ENCODE measurements at places on chromosomes 2 and 18.

GRCh38 chr2:858646-859045 lies 92.0 kb upstream of the SNTG2 start:
- DNase-seq = no peak

DNA sequence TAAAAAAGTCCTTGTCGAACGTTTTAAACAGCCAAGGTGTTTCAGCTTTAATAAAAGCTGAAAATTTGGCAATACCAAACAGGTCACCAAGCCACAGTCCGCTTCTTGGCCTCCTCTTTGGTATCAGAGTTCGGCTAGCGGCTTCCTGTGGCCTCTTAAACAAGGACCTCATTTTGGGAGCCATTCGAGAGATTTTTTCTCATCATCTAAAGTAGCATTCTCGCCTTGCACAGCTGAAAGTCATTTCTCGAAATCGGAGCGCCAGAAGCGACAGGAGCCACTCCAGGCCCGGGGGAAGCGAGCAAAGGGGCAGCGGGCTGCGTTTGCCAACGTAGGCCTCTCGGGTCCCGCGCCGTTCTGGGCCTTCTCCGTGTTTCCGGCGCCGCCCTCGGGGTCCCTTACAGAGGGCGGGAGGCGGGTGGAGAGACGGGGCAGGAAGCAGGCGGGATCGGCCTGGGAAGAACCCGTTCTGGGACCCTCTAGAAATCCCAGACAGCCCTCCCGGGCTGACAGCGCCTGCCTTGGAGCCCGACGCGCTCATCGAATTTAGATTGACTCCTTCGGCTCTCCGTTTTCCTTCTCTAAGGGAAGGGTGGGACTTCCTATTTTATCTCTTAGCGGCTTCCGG lies 522 bp upstream of the ZNF407 start:
- peak; percentile 46 for DNase-seq

GRCh38 chr2:118942031-118942430 lies at the start of gene MARCO:
MARCO (plus strand) TSS chr2:118942194; CDS start chr2:118942301, 107 bp downstream.
- no peak for DNase-seq

- DNase-seq = no peak
Observed at GRCh38 chr2:43228756-43229659, 2.6 kb upstream of the ZFP36L2 start.

DNA sequence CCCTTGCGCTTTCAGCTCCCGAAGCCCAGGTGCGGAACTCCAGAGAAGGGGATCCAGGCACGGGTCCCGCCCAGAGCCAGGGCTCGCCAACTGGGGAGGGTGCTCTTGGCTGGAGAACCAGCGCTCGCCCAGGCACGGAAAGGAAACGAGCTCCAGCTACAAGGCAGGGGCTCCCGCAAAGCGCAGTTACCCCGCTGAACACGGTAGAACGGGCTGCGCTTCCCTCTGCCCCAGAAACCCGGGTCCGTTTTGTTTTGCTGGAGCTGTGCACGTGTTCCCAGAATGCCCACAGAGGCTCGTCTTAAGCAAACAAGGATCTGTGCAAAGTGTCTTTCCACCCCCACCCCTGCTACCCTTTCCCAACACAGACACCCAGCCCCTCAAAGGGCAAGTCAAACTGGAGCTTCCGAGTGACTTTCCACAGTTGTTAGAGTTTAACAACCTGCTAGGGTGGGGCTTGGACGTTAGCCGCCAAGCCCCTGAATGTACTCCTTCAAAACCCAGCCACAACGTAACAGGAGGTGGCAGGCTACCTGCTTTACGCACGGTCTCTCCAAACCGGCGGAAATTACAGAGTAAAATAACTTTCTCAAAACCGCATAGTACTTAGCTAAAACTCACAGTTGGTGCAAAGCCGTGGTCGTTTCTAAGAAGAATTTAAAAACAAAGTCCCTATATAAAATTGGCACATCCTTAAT lies 775 bp downstream of the RNF125 start:
- peak; percentile 13 for DNase-seq

- no peak for DNase-seq
Observed at GRCh38 chr2:237581751-237582746, 8.5 kb downstream of the RAB17 start.

DNA sequence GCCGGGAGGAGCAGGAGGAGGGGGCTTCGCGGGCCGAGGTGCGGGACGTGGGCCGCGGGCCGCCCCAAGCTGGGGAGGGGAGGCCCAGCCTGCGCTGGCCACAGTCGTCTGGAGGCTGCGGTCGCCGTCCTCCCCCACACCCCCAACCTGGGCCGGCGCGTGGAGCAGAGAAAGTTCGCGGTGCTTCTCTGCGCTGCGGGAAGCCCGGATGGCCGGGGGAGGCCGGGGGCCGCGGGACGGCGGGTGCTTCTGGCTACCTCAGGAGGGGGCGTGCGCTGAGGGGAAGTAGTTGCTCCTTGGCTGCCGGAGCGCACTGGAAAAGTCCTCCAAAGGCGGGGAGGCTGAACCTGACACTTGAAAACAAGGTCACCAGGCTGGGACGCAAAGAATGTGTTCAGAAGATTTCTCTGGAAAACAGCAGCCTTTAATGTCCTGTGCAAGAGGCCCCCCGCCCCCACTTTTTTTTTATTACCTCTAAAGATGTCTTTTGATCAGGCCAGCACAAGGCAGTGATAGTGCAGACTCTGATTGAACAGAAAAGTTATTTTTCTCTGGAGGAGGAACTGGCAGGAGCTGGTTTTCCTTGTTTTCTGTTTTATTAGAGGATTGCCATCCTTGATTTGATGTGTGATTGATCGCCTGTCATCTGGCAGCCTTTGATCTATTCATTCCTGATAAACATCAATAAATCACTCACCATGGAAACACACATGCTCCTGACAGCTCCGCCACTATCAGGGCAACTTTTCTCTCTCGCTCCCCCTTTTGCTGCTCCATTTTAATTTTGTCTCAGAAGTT lies 1.6 kb downstream of the TSHZ1 start:
- DNase-seq = peak; percentile 20

- no peak for DNase-seq
Observed at GRCh38 chr18:37252342-37252741, 313.3 kb downstream of the CELF4 start.

DNA sequence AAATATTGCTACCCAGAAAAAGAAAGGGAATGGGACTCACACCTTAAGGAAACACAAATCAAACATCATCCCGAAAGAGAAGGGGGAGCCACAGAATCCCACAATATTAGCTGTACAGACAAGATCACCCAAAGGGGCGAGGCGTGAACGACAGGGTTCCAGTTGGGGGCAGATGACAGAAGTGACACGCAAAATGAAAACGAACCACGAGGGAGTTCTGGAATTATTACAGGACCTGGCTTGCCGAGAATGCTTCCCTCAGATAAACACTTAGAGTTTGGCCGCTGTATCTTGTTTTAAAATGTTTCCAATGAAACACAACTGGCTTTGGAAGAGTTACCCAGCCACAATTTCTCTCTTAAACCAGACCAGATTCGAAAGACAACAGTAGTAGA lies 60.4 kb downstream of the C2orf76 start:
- DNase-seq = no peak

DNA sequence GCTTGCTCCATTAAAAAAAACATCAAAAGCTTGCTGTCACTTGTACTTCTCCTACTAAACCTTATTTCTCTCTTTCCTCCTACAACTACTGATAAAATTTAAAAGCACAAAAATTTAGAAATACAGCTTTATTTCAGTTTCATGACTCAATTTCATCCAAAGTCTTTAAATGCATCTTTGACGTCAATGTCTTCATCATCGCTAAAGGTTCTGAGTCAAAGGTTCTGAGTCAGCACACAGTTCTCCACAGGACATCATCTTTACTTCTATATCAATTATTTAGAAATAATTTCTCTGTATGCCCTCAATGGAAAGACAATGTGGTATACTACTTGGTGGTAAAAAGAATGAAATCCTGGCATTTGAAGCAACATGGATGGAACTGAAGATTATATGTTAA lies 163.9 kb upstream of the DNMT3A start:
- no peak for DNase-seq

DNA sequence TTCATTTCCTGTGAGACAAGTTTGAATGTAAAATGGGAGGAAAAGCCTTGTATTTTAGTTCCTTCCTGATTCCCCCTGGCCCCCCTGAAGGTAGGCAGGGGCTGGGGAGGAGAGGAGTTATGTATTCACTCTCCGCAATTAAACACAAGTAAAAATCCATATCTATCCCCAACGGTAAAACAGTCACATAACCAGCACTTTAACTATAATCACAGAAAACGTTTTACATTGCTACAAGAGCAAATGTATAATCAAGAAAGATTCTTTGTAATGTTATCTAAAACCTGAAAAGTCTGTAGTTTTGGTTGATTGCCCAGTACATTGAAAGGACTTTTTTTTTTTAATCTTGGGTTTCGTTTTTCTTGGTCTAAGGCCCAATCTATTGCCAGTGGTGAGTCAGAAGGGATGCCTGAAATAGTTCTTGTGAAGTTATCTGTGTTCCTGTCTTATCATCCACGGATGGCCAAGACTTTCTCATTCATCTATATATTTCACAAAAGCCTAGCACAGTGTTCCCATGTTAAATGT lies 34.5 kb upstream of the CCNYL1 start:
- no peak for DNase-seq

- DNase-seq = no peak
Observed at GRCh38 chr2:34670482-34670881, 1071.4 kb upstream of the FAM98A start.

DNA sequence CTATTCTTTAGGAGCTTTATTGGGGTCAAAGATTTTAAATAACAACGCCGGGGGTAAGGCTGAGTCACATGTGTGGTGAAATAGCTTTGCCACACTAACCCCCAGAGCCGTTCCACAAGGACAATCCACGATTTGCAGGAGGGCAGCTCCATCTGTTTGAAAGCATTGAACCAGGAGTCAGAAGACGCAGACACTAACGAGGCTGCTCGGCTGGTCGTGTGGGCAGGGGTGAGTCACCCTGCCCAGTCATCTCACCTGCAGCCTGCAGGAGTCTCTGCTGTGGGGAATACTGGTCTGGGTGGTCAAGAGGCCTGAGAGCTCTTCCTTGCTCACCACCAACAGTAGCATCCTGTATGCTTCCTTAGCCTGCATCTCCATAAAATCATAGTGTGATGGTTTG lies 149.2 kb upstream of the NCK2 start:
- no peak for DNase-seq

DNA sequence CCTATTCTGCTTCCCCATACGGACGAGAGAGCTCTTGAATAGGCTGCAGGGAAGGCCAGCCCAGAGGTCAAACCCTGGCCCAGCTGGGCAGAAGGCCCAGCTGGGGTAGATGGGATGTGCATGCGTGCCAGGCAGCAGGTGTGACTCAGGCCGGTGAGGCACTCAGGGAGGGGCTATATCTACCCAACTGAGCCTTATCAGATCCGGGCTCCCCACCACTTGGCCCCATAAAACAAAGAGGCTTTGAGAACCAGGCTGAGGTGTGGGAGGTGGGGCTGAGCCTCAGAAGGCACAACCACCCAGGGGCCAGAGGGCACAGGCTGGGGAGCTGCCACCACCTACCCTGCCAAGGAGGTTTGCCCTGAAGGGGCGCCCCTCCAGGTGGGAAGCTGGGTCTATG lies 8.0 kb upstream of the CFAP65 start:
- DNase-seq = no peak

DNA sequence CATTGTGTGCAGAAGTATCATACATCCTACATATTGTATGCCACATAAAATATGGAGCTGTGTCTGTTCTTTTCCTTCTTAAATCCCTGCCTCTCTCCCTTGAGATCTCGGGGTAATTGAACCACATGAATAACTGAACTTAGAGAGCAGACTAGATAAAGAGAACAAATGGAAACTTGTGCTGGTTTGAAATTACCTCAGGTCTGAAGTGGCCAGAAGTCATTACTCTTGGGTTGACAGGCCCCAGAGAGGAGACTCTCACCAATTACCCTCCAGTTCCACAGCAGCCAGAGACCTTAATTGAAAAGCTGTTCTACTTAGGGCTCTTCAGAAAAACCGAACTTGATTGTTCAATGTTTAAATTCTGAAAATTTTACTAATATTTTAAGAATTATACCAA lies 5.0 kb upstream of the ADAM17 start:
- DNase-seq = no peak

- no peak for DNase-seq
Observed at GRCh38 chr2:109409321-109410038, 204.3 kb downstream of the SEPTIN10 start.

DNA sequence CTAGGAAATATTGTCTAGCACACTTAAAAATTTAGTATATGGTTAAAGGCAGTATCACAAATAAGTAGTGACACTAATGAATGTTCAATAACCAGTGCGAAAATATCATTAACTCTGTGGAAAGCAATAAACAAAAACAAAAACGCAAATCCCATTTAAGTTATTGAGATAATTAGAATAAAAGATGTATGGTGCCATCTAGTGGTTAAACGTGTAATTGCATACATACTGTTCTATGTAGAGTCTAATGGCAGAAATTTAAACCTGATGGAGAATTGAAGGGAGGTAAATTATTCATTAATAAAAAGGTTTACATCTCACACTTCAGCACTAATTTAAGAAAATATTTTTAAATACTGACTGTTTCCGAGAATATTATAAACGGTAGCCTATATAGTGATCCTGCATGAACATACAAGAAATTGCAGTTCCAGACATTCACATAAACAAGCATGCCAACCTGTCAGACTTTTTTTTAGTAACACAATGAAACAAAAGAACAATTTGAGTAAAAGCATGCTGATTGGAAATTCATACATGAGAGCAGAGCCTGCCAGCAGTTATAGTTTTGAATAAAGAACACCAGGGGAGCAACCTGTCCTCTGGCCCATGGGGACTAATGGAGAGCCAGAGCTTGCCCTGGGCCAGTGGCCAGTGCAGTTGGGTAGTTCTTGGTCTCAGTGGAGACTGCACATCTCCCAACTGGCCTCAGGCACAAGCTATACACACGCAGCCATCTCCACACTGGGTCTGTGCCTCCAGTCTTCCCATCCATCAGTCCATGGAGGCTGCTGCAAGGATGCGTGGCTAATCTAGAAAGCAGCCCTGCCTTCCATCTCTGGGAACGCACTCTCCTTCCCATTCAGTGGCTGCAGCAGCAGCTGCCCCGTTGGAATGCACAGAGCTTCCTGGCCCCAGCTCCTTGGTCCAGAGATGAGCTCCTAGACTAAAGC lies 28.0 kb downstream of the GCG start:
- DNase-seq = no peak

GRCh38 chr2:128783896-128784295 lies 465.2 kb upstream of the HS6ST1 start:
- no peak for DNase-seq

- DNase-seq = no peak
Observed at GRCh38 chr18:37019157-37019827, 190.4 kb downstream of the KIAA1328 start.

DNA sequence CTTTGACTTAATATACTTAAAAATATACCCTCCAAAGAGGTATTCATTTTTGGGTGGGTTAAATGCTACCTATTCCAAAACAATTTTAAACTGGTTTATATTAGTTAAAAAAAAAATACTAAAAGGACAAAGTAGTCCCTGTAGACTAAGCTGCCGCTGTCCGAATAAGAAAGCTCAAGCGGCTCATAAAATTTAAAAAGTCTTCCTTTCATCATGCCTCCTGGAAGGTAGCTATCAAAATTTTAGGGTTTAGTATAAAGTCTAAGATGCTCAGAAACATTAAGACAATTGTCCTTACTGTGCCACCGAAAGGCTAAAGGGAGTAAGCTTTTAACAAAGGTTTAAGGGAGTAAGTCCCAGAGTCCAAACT lies 440 bp upstream of the UGGT1 start:
- no peak for DNase-seq

All from stimulated activated CD8-positive, alpha-beta memory T cell treated with anti-CD3 and anti-CD28 coated beads, Interleukin-15, amount 100 ng/mL, for 24 hours (primary cell).